Activated CD8-positive, alpha-beta memory T cell treated with anti-CD3 and anti-CD28 coated beads, Interleukin-2, amount 10 ng/mL, durations not matched to agents 7 days and 5 days (primary cell): ENCODE measurements at places on chromosomes 6 and 20. TPM values are rescaled to one million over a fixed set of nuclear protein-coding genes. Genes with fewer than 3 reads are reported as not detected.

Gene GUCA1A
- total RNA-seq, result not detected

Gene TIAM2
- total RNA-seq, result 14.6 TPM

Gene FAM83D
- total RNA-seq, result 28.4 TPM

DNA sequence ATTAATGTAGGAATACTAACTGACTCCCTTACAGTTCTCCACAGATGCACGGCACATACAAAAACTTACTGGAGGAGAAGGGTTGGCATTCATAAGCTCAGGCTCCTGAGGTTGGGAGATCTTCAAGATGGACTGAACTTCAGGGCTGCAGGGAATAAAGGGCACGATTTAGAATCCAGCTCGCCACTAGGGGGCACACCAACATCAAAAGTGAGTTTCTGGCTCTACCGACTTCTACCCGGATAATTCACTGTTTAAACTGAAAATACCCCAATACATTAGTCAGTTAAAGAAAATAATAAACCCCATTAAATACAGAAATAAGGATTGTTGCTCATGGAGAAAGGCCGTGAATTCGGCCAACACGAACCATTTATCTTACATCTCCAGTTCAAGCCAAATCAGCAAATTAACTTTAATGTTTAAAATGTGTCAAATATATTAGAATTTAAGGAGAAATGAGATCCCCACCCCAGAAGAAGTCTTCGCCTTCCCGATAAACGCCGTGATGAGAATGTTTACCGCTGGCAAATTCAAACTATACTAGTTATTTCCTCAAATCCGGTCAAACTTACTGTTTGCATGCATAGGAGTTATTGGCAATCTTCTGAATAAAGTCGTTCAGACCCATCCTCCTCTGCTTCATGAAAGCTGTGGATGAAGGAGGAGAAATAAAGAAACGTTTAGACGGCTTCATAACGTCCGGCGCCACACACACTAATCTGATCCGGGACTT lies 121.7 kb upstream of the SLC2A12 start:
- peak overlapping the region; percentile 94 for H3K27ac ChIP-seq
- peak; percentile 87 for DNase-seq
- H3K27me3 ChIP-seq, result no peaks in the 10 kb centered on the region
- peaks cover 40% of the 10 kb centered on the region for H3K4me1 ChIP-seq
- peaks cover 35% of the 10 kb centered on the region for H3K36me3 ChIP-seq
- H3K4me3 ChIP-seq, result peak overlapping the region; percentile 83

- no peaks in the 10 kb centered on the region for H3K27me3 ChIP-seq
- no peak overlapping the region for H3K4me3 ChIP-seq
- H3K36me3 ChIP-seq, result no peaks in the 10 kb centered on the region
- no peak for DNase-seq
Measured at GRCh38 chr20:56708991-56709390, 79.9 kb downstream of the TFAP2C start.

DNA sequence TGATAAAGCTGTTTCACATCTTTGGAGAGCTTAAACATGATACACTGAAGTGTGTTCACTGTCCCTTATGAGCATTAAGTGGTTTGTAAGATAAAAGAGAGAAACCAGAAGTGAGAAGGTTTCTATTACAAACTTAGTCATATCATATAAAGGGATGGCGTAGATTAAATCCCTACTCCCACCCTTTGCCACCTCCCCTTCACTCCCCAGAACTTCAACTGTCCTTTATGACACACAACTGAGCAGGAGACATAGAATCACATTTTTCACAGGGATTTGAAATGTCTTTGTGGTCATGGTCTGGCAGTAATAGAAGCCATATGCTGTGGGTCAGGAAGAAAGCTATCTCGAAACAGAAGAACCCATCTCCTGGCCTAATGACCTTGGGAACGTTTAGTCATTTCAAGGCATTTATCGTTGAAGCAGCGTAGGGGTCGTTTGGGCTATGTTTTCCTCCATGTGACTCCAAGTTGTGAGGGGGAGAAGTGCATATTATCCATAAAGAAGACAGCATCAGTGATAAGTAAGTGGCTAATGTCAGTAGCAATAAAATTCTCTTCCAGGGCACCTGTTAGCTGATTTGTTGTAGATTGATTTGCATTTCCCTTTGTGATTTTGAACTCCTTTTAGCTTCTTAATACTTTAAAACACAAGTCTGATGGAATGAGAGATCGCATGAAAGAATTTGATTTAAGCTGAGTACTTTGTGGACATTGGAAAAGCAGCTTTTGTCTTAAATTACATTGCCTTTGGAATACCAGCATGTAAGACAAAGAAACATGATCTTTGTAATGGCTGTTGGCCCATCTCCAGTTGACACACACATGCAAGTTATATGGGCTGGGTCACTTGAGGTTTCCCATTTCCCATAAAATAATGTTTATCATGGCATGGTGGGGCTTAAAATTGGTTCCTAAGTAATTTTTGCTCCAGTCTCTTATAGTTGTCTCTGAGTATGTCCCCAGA lies 501.5 kb upstream of the FLRT3 start:
- H3K36me3 ChIP-seq, result no peaks in the 10 kb centered on the region
- no peak for DNase-seq
- no peaks in the 10 kb centered on the region for H3K4me1 ChIP-seq
- no peak overlapping the region for H3K4me3 ChIP-seq
- H3K27me3 ChIP-seq, result no peaks in the 10 kb centered on the region

DNA sequence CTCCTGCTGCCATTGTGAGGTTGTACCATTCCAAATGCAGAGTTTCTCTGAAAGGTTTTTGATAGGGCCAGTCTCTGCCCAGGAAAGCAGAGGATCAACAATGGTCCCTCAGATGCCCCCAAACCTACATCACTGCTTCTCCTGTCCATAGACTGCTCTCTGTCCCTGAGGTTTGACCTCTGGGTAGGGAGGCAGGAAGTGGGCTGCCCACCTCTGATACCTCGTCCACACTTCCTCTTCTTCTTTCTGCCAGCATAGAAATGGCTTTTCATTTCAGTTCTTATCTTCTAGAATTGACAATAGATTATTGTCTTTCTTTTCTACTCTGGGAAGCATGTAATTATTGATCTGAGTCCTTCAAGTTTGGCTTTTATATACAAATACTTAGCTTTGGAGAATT lies 170.6 kb downstream of the TRMT11 start:
- DNase-seq, result peak; percentile 44
- peaks cover 11% of the 10 kb centered on the region for H3K4me1 ChIP-seq
- H3K36me3 ChIP-seq, result no peaks in the 10 kb centered on the region
- H3K4me3 ChIP-seq, result no peak overlapping the region
- H3K27me3 ChIP-seq, result no peaks in the 10 kb centered on the region

- peaks cover 4% of the 10 kb centered on the region for H3K27me3 ChIP-seq
- H3K36me3 ChIP-seq, result no peaks in the 10 kb centered on the region
- DNase-seq, result no peak
- no peaks in the 10 kb centered on the region for H3K4me1 ChIP-seq
Measured at GRCh38 chr6:88499436-88499835, 333.3 kb upstream of the CNR1 start.

DNA sequence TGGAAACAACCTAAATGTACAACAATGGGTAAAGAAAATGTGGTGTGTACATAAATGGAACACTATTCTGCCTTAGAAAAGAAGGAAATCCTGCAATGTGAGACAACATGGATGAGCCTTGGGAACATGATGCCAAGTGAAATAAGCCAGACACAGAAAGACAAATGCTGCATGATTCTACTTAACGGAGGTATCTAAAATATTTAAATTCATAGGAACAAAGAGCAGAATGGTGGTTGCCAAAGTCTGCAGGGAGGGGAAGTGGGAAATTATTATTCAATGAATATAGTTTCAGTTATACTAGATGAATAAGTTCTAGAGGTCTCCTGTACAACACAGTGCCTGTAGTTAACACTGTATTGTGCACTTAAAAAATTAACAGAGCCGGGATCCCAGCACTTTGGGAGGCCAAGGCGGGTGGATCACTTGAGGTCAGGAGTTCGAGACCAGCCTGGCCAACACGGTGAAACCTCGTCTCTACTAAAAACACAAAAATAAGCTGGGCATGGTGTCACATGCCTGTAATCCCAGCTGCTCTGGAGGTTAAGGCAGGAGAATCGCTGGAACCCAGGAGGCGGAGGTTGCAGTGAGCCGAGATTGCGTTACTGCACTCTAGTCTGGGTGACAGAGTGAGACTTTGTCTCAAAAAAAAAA lies 71.4 kb upstream of the SNX9 start:
- no peak for DNase-seq
- no peak overlapping the region for H3K27ac ChIP-seq
- no peak overlapping the region for H3K4me3 ChIP-seq
- no peaks in the 10 kb centered on the region for H3K36me3 ChIP-seq

DNA sequence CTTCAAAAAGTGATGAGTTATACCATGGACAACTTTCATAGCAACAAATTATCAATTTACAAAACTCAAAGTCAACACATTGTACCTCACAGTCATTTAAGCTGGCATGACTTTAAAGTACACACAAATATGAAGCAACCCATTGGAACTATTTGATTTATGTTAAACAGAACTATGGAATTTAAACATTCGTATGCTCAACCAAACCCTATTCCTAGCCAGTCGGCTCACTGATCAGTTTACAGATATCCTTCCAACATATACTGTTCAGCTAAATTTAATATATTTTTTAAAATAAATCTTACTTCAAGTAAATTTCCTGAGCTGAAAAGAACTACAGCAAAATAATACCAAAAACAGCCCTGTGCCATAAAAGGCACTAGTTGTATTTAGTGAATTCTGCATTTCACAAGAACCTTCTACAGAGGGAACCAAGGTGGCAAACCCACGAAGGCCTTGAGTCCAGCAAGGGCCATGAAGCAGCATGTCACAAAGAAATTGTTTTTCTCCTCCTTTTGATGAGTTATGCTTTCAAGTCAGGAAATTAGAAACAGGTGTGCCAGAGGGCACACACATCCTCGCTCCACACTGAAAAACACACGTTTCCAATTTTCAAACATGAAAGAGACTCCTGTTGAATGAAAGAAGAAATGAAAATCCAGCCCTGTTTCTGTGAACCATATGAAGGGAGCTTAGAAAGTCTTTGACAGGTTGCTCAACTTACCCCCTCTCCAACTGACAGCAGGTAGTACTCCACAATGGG lies 122.8 kb downstream of the TASP1 start:
- H3K27ac ChIP-seq, result no peak overlapping the region
- no peaks in the 10 kb centered on the region for H3K27me3 ChIP-seq
- H3K36me3 ChIP-seq, result peaks cover 27% of the 10 kb centered on the region
- H3K4me1 ChIP-seq, result no peaks in the 10 kb centered on the region
- DNase-seq, result no peak
- H3K4me3 ChIP-seq, result no peak overlapping the region

GRCh38 chr6:62035952-62036351 lies 250.1 kb downstream of the KHDRBS2 start:
- H3K36me3 ChIP-seq, result no peaks in the 10 kb centered on the region
- no peak overlapping the region for H3K27ac ChIP-seq
- H3K4me3 ChIP-seq, result no peak overlapping the region

- no peak for DNase-seq
- peaks cover 5% of the 10 kb centered on the region for H3K4me1 ChIP-seq
- H3K36me3 ChIP-seq, result no peaks in the 10 kb centered on the region
- peaks cover 9% of the 10 kb centered on the region for H3K27me3 ChIP-seq
- H3K4me3 ChIP-seq, result no peak overlapping the region
- no peak overlapping the region for H3K27ac ChIP-seq
Measured at GRCh38 chr20:57245997-57246396, 20.4 kb downstream of the BMP7 start.

- no peak overlapping the region for H3K4me3 ChIP-seq
- DNase-seq, result no peak
- no peak overlapping the region for H3K27ac ChIP-seq
- H3K27me3 ChIP-seq, result peaks cover 6% of the 10 kb centered on the region
Measured at GRCh38 chr6:11595903-11596302, 58.4 kb downstream of the TMEM170B start.
